Smooth muscle cell of the umbilical artery (primary cell): ENCODE measurements at places on chromosomes 2 and 18. TPM values are rescaled to one million over a fixed set of nuclear protein-coding genes. Genes with fewer than 3 reads are reported as not detected.

The C2orf66 gene
- 0.28 and 0.30 TPM in 2 replicates for total RNA-seq

The ZNF24 gene
- 32.4 and 36.2 TPM in 2 replicates for total RNA-seq

The MLPH gene
- total RNA-seq: 11.6 and 50.9 TPM in 2 replicates

The PSD4 gene
- 1.2 and 1.8 TPM in 2 replicates for total RNA-seq
